ENCODE measurements at places on chromosomes 16 and 17.

DNA sequence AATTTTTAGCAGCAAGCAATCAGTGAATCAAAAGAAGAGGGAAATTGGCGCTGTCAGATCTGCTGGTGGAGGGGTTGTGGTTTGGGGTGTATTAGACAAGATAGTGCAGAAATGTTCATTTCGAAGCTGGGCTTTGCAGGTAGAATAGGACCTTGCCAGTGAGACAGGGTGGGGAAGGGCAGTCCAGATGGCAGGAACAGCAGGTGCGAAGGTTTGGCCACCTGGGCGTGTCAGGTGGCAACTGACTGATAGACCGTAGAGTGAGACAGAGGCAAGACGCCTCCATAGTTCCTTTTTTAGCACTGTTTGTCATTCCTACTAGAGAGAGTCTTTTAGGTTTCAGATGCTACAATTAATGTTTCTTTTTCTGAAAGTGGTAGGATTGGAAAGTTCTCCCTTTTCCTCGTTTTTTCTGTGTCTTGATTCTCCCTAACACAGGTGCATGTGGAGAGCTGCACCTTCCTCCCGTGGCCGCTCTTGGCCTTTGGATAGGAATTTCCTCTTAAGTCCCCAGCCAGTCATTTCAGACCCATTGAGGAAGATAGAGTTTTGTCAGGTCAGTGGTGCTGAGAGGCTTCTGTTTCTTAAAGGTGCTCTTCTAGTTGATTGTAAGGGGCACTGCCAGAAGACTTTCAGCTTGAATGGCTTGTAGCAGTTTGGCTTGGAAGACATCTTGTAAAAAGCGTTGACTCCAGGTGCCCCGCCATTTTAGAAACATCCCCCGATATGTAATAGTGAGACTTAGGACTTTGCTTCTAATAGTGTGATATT lies 315.6 kb downstream of the SNX29 start:
- no peak for DNase-seq

DNA sequence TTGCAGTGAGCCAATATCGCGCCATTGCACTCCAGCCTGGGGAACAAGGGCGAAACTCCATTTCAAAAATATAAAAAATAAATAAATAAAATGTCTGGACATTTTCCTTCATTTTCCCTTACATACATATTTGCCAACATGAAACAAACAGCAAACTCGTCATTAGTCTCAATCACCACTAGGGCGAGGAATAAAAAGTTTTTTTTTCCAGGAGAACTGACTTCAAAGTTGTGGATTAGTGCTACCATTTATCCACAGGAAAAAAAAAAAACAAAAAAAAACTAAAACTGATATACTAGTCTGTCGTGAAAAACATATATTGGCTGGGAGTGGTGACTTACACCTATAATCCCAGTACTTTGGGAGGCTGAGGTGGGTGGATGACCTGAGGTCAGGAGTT lies 77.0 kb upstream of the MTMR4 start:
- no peak for DNase-seq

- DNase-seq, result no peak
Measured at GRCh38 chr16:35370617-35371016, 1911.2 kb downstream of the TP53TG3F start.

GRCh38 chr17:28033972-28034714 lies 8.3 kb upstream of the NLK start:
- peak; percentile 47 for DNase-seq

DNA sequence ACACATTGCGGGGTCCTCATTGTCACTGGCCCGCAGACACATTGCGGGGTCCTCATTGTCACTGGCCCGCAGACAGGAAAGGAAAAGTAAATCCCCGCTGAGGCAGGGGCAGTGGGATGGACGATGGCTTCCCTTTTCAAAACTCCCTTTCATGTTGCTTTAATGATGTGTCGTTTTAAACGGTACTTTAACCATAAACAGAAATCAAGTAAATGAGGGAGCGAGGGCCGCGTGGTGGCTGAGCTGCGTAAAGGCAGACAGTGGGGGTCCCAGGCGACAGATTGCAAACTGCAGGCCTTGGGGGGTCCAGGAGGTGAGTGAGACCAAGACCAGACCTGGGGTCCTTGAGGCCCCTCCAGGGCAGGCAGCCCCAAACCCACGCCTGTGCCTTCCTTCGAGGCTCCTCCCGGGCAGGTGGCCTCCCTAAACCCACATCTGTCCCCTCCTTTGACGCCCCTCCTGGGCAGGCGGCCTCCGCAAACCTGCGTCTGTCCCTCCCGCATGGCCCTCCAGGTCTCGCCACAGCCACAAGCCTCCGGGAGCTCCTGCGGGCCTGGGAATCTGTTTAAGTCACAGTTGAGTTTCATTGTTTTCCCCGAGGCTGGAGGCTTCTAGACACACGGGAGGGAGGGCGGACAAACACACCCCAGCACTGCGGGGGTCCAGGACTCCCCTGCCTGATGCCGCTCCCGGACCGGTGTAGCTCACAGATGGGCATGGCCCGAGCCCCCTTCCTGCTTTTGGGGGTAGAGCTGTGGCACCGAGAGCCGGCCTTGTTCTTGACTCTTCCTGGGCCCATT lies 7.3 kb downstream of the PIEZO1 start:
- DNase-seq, result no peak

DNA sequence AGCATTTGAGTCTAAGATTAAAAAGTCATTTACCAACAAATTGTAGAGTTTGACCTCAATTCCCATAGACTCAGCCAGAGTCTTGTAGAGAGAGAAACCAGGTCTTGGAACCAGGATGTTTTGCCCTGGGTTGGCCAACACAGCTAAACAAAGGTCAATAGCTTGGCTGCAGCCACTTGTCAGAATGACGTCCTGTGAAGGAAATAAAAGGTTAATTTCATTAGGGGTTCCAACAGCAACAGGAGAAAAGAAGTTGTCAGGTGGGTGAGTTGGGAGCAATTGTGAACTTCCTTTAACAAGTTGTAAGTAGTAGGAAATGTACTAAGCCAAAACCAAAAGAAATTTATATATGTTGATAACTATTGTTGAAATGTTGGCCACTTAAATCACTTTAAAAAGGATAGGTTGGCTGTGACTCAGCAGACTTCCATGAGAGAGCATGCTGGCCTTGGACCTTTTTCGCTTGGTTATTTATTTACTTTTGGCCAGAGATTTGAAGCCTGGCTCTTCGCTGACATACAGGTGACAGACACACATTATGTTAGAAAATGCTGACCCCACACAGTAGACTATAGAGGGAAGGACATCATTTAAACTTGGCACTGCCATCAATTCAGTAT lies 4.3 kb downstream of the TAT start:
- peak; percentile 7 for DNase-seq

GRCh38 chr17:40750391-40750790 lies 4.7 kb downstream of the KRT25 start:
- no peak for DNase-seq

DNA sequence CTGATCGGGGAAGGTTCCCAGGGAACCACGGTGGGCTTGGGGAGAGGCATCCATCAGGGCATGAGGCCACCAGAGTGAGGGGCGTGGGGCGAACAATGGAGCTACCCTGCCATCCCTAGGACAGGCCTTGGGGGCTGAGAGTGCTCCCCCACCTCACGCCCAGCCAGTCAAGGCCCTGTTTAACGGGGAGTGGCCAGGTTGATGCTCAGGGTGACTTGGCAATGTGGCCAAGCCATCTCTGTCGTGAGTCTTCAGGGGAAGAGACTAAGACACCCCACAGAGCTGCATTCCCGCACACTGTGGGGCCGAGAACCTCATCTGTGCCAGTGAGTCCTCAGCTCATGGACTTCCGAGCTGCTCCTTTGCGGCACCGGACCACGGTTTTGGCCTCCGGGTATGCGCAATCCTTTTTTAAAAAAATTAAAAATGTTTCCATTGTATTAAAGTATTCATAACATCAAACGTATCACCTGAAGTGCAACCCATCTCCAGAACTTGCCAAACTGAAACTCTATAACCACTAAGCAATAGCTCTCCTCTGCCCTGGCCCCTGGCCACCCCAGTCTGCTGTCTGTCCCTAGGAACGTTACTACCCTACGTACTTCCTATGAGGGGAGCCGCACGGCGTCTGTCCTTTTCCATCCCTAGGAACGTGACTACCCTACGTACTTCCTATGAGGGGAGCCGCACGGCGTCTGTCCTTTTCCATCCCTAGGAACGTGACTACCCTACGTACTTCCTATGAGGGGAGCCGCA lies 71.8 kb upstream of the DOC2B start:
- DNase-seq, result no peak

GRCh38 chr17:65916425-65916824 lies 275.5 kb downstream of the CEP112 start:
- no peak for DNase-seq

DNA sequence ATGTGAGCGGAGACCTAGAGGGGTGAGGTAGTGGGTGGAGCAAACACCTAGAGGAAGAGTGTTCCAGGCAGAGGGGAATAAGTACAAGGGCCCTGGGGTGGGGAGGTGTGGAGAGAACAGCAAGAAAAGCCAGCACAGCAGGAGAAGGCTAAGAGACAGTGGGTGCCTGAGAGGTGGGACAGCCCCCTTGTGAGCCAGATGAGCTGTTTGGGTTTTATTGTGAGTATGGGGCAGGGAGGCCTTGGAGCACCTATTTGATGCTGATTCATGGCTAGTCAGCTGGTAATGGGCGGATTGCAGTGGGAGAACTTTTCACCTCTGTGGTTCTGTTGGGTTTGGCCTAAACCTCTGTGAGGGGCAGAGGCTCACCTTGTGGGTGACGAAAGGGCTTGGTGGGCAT lies 68.4 kb downstream of the ABCC1 start:
- DNase-seq, result peak; percentile 39

- DNase-seq, result no peak
Measured at GRCh38 chr17:8159032-8159400, 3.7 kb downstream of the VAMP2 start.

DNA sequence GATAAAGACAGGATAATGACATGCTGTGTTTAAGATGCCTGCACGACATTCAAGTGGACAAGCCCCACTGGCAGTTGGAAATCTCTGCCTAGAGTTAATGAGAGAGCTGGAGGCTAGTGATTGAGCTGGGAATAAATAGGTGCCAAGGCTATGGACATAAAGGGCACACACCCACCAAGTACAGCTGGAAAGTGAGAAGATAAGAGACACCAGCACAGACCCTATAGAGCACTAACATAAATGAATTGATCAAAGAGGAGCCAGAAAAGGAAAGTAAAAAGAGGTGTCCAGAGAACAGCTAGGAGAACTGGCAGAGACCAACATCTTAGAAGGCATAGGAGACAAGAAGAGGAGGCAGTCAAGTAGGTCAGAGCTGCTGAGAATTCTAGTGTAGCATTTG lies 101.2 kb downstream of the YPEL2 start:
- DNase-seq, result no peak

- no peak for DNase-seq
Measured at GRCh38 chr17:45172232-45172540, 10.5 kb downstream of the HEXIM2 start.

GRCh38 chr16:89341279-89341678 lies 123.8 kb downstream of the ZNF778 start:
- no peak for DNase-seq

- no peak for DNase-seq
Measured at GRCh38 chr16:16817196-16817595, 438.3 kb downstream of the NPIPA7 start.

GRCh38 chr16:67862623-67863583 lies 9.9 kb upstream of the EDC4 start:
- no peak for DNase-seq

DNA sequence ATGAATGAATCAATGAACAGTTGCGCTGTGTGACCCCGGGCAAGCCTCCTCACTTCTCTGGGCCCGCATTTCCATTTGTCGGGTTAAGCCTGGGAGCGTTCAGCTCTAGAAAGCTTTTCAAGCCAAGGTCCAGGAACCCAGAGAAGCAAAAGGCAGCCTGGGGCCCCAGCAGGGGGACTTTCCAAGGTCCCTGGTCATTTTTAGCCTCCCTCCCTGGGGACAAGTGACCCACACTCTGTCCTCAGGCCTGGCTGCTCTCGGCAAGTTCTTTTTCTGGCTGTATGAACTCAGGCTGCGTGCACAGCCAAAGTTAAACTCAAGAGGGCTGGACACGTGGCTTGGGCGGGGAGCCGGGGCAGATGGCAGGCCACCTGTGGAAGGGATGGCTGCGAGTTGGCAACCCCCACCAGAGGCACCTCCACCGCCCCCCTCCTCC lies 41.4 kb upstream of the CIBAR2 start:
- DNase-seq, result no peak

GRCh38 chr16:3046641-3047386 lies 453 bp downstream of the MMP25 start:
- no peak for DNase-seq
